Activated naive CD4-positive, alpha-beta T cell (primary cell): ENCODE measurements at places on chromosomes 12 and 14.

DNA sequence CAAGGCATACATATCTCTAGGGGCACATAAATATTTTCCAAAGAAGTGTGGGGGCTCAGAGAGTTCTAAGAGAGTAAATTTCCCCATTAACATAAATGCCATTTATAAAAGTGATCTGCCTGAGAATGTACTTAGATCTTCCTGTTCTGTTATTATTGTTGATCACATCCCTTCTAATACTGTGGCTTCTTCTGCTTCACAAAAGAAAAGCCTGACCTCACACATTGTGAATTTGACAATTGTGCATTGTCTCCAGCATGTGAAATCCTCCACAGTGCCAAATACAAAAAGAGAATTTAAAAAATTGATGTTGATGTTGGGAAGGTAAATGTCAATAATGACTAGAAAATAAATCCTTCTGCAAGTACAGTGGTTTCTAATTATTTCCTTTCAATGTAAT, 330.5 kb upstream of the LRIG3 start:
- DNase-seq: no peak

DNA sequence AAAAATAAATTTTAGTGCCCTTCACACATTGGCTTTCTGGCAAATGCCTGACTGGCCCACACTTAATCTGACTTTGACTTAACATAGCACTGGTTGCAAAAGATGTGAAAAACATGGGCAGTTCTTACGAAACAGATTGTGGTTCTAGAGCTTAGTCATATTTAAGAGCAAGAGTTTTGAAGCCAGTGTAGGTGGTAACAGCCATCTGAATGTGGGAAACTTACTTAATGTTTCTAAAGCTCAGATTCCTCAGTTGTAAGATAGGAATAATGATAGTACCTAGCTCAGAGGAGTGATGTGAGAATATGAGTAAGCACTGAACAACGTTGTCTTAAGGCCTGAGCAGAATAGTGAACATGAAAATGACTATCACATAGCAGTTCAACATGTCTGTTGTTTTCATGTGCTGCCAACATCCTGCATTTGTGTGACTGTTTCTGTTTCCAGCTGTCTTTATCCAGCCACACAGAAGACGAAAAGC, 262.7 kb downstream of the SYT1 start:
- no peak for DNase-seq

DNA sequence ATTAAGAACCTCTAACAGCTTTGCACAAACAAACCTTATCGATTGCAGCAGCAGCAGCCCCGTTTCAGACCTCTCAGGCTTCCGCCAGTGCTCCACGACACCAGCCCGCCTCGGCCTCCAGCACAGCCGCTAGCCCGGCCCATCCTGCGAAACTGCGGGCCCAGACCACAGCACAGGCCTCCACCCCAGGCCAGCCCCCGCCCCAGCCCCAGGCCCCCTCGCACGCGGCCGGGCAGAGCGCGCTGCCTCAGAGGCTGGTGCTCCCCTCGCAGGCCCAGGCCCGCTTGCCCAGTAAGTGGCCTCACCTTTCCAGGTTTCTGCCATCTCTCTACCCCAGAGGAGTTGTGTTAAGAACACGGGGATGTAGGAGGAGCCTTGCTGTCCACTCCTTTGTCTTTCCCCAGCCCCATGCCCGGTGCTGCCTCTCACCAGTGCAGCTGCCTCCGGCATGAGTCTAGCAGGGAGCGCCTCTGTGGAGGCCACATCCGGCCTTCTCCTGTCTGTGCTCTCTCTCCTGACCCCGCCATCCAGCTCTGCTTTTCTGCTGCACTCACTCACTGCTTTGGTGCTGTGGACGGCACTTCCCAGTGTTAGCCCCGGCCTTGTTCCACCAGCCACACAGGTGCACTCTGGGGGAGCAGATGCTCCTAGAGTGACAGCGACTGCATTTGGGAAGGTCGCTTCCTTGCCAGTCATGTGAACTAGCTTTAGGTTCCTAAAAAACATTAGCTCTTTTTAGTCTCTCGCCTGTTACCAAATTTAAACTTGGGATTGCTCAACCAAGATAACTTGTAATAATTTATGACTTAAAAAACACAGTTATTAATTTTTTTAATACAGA, 71.5 kb downstream of the EP400 start:
- DNase-seq: no peak

- DNase-seq: no peak
Observed at GRCh38 chr12:537772-538171, 78.0 kb downstream of the B4GALNT3 start.

GRCh38 chr12:40022850-40023249, 83.0 kb downstream of the SLC2A13 start:
- no peak for DNase-seq

DNA sequence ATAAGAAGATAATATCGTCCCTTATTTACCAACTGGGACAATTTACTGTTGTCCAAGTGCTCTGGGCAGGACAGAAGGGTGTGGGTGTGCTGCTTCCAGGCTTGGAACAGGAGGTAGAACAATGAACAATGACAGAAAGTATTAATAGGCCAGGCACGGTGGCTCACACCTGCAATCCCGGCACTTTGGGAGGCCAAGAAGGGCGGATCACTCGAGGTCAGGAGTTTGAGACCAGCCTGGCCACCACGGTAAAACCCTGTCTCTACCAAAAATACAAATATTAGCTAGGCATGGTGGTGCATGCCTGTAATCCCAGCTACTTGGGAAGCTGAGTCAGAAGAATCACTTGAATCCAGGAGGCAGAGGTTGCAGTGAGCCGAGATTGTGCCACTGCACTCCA, 2.5 kb downstream of the IFI27 start:
- DNase-seq: no peak

- no peak for DNase-seq
Observed at GRCh38 chr14:44154446-44154845, 352.6 kb downstream of the FSCB start.

- DNase-seq: no peak
Observed at GRCh38 chr14:102805371-102805891, 28.2 kb downstream of the TRAF3 start.

DNA sequence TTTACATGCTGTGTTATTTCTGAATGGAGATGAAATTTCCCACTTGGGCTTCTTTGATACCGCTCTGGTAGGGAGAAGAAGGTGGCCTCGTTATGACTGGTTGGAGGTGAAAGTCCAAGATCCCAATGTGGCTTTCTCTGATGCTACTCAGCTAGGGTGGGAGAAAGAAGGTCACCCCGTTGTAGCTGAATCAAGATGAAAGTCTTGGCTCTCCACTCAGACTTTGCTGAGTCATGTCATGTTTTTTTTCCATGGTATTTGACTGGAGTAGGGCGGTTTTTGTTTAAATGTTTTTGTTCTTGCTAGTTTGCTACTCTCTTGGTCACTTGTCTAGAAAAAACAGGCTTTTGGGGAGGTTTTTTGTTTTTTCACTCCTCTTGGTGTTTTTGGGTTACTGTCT, 2.4 kb upstream of the PDE6H start:
- DNase-seq: no peak

GRCh38 chr12:77947330-77947729, 116.6 kb downstream of the NAV3 start:
- DNase-seq: no peak

DNA sequence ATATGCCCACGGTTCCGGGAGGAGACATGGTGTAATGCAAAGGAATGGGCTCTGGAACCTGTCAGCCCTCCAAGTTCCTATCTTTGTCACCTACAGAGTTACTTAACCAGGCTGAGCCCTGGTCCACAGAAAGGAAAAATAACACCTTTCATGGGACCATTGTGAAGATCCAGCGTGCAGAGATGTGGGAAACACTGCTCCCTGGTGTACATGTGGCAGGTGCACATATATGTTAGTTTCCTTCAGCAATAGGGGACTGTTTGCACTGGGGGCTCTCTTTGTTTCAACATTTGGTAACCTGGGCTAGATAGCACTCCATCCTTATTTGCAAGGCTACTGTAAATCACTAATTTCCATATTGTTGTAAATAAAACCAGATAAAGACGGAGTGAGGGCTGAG, 72.3 kb downstream of the ANO2 start:
- DNase-seq: no peak

GRCh38 chr14:33776871-33777270, 174.0 kb downstream of the EGLN3 start:
- no peak for DNase-seq

- DNase-seq: no peak
Observed at GRCh38 chr12:54373649-54374561, 9.6 kb upstream of the GPR84 start.

- no peak for DNase-seq
Observed at GRCh38 chr12:104799458-104799857, 158.6 kb downstream of the SLC41A2 start.

GRCh38 chr12:25655702-25656101, 102.6 kb upstream of the LMNTD1 start:
- DNase-seq: no peak

DNA sequence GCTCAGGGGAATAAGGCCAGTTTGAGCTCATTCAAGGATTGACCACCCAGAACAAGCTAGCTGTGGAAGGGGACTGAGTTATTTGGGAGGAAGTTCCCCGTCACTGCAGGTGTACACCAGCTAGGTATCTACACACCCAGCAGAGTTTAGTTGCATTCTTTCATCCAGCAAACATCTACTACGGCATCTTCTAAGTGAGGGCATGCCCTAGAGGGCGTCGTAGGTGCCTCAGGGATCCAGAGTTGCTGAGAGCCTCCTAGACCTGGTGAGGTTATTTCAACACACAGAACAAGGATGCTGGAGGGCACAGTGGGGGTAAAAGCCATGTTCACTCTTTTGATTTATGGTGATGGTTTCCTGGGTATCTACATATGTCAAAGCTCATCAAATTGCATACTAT, 149.6 kb downstream of the KSR2 start:
- no peak for DNase-seq

DNA sequence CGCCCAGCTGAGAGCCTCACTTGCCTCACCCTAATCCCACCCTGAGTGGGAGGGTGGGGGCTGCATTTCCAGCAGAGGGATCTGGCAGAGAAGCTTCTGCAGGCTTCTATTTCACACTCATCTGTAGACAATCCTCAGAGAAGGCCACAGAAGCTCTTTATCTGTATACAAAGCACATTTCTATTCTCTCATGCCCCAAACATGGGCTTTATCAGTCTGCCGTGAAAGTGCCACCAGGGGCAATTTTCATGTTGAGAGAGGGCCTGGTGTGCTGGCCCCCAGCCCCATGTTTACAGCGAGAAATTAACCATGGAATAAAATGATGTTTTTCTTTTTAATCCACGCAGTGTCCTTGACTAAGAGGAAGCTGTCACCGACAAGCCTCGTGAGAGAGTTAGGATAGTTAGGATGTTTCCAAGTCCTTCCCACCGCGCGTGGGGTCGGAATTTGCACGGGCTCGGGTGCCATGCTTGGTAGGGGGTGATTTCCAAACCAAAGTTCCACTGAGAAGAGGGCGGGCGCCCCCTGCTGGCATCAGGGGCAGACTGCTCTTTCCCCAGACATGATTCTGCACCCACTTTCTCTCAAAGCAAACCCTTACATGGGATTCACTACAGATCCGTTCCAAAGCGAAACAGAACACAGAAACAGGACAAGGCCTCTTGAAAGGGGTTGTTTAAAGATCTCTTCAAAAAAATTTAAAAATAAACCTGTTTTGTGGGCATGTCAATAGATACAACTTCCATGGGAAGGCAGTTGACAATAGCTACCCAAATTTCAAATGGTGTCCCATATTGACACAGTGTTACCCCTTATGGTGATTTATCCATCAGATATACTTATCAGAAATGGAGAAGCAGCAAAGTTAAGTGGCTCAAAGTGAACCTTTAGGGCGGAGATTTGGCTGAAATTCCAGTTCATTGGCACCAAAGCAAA, 19.4 kb downstream of the BDKRB1 start:
- DNase-seq: peak; percentile 70

- DNase-seq: no peak
Observed at GRCh38 chr12:23025372-23026016, 400.5 kb downstream of the ETNK1 start.

- no peak for DNase-seq
Observed at GRCh38 chr12:75270157-75270556, 60.0 kb downstream of the CAPS2 start.

- no peak for DNase-seq
Observed at GRCh38 chr12:33771889-33772288, 250.4 kb upstream of the ALG10 start.

GRCh38 chr12:19945559-19946435, 422.5 kb upstream of the PDE3A start:
- no peak for DNase-seq
